ENCODE measurements at places on chromosomes 5 and 9. TPM values are rescaled to one million over a fixed set of nuclear protein-coding genes. Genes with fewer than 3 reads are reported as not detected.
A peak's percentile ranks its signal among the peaks of the same experiment; 100 is the strongest.

- DNase-seq, result no peak
- no peaks in the 10 kb centered on the region for H3K27me3 ChIP-seq
- no peak overlapping the region for H3K27ac ChIP-seq
These were observed 123.4 kb downstream of the BASP1 start for GRCh38 chr5:17340819-17341218.

DNA sequence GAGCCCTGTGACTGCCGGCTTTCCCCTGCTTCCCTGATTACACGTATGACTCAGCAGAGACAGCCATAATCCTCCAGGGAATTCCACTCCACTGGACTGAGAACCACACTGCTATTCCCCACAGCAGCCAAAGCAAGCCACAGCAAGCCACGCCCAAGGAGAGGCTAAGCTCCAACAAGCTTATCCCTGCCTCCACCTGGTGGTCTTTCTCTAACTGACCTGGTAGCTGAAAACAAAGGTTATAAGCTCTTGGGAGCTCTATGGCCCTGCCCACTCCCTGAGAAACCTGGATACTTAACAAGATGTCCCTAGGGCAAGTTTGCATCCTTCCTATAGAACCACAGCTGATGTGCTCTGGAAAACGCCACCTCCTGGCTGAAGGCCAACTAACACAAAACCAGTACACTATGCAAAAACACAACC, 613.7 kb upstream of the CDH18 start:
- no peaks in the 10 kb centered on the region for H3K36me3 ChIP-seq
- H3K27ac ChIP-seq, result no peak overlapping the region
- DNase-seq, result no peak

DNA sequence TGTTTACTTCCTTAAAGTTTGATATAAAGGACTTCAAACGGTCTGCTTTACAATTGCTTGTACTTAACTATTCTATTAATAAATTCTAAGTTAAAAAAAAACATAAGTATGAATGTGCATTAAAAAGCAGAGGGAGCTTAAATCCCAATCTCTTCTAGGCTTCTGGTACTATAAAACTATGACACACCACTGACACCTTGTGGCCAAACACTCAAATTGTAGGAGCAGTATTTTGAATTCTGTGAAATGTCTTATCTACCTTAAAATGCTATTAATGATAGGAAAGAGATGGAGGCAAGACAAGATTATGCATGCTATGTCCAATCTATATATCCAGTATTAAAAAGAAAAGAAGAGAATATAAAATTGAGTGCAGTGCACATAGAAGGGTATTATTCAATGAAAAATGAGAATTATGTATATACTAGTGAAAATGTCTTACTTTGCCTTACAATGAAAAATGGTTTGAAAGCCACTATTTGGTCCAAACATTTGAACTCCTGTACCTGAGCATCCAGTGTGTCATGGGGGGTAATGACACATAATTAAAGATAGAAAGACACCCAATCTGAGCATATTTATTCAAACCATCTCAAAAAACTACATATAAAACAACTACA, 87.6 kb downstream of the ERP44 start:
- no peaks in the 10 kb centered on the region for H3K4me1 ChIP-seq
- DNase-seq, result peak; percentile 65
- H3K36me3 ChIP-seq, result peaks cover 41% of the 10 kb centered on the region
- no peak overlapping the region for H3K27ac ChIP-seq
- no peaks in the 10 kb centered on the region for H3K27me3 ChIP-seq
- no peak overlapping the region for H3K4me3 ChIP-seq

Gene HAVCR2
- total RNA-seq, result 5.4 TPM

DNA sequence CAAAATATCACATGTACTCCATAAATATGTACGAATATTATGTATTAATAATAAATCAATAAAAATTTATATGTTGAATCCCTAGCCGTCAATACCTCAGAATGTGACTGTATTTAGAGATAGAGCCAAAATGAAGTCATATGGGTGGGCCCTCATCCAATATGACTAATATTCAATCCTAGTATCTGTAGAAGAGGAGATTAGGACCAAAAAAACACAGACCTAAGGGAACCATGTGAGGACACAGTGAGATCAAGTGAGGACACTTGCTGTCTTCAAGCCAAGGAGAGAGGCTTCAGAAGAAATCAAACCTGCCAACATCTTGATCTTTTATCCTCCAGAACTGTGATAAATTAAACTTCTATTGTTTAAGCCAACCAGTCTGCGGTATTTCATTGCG, 3.7 kb upstream of the AMACR start:
- no peak overlapping the region for H3K27ac ChIP-seq
- no peaks in the 10 kb centered on the region for H3K36me3 ChIP-seq
- DNase-seq, result no peak
- no peak overlapping the region for H3K4me3 ChIP-seq
- H3K4me1 ChIP-seq, result peaks cover 25% of the 10 kb centered on the region

Gene EIF4EBP3
- 24.5 TPM for total RNA-seq

Gene CARD9
- total RNA-seq, result 0.70 TPM

Gene SLC25A2
- total RNA-seq, result 2.1 TPM

GRCh38 chr5:32597041-32597629, 11.8 kb downstream of the SUB1 start:
- peak overlapping the region; percentile 63 for H3K27ac ChIP-seq
- H3K36me3 ChIP-seq, result peaks cover 6% of the 10 kb centered on the region
- DNase-seq, result no peak
- H3K4me1 ChIP-seq, result peaks cover 71% of the 10 kb centered on the region

DNA sequence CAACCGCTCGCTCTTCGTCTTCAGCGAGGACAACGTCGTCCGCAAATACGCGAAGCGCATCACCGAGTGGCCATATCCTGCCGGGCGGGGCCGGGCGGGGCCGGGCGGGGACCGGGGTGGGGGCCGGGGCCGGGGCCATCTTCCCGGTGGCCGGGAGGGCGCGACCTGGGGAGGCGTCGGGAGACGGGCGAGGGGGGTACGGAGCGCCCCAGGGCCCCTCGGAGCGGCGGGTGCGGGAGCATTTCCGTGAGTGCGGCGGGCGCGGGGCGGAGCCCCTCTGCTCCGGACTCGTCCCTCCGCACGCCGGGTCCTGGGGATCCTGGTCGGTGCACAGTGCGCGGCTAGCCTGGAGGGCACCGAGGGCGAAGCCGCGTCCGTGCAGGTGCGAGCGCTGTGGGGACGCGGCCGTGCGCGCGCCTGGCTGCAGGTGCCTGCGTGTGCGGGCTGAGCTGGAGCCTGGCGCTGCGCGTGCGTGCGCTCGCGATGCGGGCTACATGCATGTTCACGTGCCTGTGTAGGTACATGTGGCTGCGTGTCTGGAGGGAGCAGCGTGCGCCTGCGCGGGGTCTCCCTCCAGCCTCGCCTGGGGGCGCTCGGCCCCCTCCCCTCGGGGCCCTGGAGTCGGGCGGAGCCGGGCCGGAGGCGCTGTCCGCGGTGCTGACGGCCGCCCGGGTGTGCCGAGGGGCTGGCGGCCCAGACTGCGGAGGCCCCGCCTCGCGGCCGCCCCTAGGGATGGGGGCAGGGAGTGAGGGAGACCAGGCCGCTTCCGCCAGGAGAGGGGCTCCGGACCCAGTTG, 762 bp downstream of the CACNA1B start:
- peaks cover 18% of the 10 kb centered on the region for H3K27me3 ChIP-seq
- no peak overlapping the region for H3K27ac ChIP-seq
- DNase-seq, result peak; percentile 39
- no peak overlapping the region for H3K4me3 ChIP-seq
- H3K4me1 ChIP-seq, result no peaks in the 10 kb centered on the region
- peaks cover 2% of the 10 kb centered on the region for H3K36me3 ChIP-seq

GRCh38 chr5:110716247-110717245, 9.9 kb downstream of the TMEM232 start:
- no peak overlapping the region for H3K4me3 ChIP-seq
- H3K27ac ChIP-seq, result no peak overlapping the region
- no peaks in the 10 kb centered on the region for H3K4me1 ChIP-seq
- no peaks in the 10 kb centered on the region for H3K36me3 ChIP-seq

DNA sequence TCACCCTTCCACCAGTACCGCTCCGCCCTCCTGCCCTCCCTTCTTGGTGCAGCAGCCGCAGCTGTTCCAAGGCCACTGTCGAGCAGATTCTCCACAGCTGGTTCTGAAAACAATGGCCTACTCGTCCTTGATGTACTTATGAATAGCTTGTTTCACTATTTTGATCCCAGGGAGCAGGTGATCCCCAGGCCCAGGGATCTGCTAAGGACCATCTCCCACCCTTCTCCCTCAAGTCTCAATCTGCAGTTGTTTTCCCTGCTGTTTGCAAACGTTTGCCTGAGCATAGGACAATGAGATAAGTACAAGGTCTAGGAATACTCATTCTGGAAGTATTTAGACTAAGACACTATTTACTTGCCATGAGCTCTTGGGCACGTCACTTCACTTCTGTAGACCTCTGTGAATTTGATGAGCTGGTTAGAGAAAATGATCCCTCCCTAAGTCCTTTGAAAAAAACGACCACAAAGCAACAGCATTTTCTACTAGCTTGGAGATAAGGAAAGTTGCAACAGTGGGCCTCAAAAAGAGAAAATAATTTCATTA, 1.8 kb downstream of the LURAP1L start:
- H3K4me3 ChIP-seq, result no peak overlapping the region
- no peaks in the 10 kb centered on the region for H3K36me3 ChIP-seq
- H3K27me3 ChIP-seq, result peaks cover 15% of the 10 kb centered on the region
- no peak for DNase-seq
- H3K4me1 ChIP-seq, result peaks cover 13% of the 10 kb centered on the region
- no peak overlapping the region for H3K27ac ChIP-seq

Gene SNCB
- total RNA-seq, result not detected

Gene PRSS3
- not detected for total RNA-seq

GRCh38 chr5:28398185-28398584, 1359.8 kb upstream of the CDH9 start:
- H3K36me3 ChIP-seq, result no peaks in the 10 kb centered on the region
- no peak overlapping the region for H3K4me3 ChIP-seq
- DNase-seq, result no peak
- H3K4me1 ChIP-seq, result no peaks in the 10 kb centered on the region

Measured in naive thymus-derived CD8-positive, alpha-beta T cell (primary cell).